ENCODE measurements at places on chromosomes 6 and 20.

GRCh38 chr6:135088818-135089809 is 34.5 kb upstream of the HBS1L start:
- DNase-seq = no peak

DNA sequence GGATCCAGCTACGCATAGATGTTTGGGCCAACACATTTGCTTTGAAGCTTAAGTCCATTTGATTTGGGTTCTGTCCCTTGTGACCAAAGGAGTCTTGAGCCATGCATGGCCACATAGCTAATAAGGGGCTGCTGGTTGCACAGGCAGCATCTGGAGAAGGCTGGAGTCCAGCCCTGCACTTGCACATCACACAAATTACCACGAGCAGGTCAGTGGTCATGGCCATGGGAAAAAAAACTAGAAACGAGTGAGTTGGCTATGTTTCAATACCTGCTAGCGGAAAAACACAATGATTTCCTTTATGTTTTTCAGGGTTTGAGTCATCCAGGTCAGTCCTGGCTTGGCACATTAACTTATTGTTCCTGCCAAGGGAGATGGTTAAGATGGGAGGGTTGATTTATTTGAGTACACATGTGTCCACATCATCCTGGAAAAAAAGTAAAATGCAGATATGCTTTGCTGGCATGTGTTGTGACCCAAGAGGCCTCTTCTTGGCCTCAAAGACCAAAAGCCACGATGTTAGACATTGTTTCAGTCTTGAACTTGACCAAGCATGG is 5.6 kb upstream of the STX16 start:
- no peak for DNase-seq

- DNase-seq = no peak
Observed at GRCh38 chr6:38159596-38159995, 340.1 kb downstream of the ZFAND3 start.

DNA sequence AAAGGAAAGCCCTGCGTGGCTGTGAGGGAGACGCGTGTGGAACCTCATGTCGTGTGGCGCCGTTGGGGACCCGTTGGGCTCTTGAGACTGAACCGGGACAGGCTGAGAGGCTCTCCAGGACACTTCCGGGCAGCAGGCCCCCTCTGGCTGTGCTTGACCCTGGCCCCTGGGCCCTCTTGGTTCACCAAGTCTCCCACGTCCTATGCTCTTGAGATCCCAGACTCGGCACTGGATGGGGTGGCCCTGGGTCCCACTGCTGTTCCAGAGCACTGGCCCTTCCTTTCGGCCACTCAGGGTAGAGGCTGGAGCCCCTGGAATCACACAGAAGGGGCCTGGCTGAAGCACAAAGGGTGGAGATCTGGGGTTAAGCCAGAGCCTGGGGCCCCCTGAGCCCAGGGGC is 30.4 kb downstream of the NTSR1 start:
- DNase-seq = no peak

DNA sequence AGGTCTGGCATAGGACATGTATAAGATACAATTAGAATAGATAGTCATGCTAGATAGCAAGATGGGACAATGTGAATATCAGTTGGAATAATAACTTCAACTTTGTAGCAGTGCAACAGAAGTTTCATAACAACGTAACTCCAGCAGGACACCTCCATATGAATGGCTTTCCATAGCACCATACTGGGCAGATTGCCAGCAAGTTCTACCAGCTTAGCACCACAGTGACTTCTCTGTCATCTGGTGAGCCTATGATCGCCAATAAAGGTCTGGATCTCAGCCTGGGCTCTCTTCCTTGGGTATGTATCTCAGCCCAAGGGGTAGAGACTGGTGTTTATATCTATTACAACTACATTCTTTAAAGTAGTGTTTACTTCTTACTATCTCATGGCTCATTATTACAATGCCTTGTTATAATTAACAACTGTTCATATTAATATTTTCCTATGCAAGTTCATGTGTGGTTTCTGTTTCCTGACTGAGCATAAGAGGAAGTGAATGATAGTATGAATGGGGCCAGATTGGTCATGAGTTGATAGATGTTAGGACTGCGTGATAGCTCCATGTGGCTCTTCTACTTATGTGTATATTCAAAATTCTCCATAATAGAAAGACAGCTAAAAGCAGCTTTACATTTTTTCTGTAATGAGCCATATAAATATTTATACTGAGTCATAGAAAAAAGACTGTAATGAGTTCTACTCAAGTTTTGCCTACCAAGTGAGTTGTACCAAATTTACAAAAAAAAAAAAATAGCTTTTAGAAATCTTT is 22.9 kb downstream of the HTR1B start:
- no peak for DNase-seq

DNA sequence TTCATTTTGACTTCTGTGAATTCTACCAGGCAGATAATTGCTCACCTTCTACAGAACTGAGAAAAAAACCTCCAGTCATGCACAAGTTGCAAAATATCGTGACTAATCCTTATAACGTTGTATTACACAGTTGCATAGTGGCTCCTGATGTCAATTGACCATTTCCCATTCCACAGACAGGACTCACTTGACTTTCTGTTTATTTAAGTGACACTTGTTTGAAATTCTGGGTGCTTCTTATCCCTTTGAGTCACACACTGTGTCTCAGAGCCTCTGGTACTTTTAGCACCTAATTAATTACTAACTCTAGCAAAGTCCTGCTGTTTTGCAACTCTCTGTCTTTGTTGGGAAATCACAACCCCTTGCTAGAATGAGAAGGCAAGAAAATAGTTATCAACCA is 16.2 kb upstream of the RSPO3 start:
- no peak for DNase-seq

DNA sequence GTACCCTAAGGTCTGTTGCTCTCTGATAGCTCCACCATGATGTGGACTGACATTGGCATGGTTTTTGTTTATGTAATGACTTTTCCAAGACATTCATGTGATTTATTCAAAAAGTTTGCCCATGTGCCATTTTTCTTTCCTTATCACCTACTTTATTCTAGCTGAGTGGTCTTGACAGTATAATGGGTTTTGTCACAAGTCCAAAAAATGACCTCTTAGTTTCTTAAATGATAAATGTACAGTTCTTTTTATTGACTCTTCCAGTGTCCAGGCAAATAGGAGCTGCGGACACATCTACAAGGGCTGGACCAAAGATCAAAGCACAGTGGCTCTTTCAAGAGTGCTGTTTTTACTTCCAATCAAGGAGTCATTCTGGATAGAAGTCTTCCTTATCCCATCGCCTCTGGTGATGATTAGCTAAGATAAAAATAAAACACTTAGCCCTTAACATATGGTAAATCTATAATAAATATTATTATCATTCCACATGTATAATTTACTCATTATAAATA is 141.4 kb downstream of the MMUT start:
- no peak for DNase-seq

DNA sequence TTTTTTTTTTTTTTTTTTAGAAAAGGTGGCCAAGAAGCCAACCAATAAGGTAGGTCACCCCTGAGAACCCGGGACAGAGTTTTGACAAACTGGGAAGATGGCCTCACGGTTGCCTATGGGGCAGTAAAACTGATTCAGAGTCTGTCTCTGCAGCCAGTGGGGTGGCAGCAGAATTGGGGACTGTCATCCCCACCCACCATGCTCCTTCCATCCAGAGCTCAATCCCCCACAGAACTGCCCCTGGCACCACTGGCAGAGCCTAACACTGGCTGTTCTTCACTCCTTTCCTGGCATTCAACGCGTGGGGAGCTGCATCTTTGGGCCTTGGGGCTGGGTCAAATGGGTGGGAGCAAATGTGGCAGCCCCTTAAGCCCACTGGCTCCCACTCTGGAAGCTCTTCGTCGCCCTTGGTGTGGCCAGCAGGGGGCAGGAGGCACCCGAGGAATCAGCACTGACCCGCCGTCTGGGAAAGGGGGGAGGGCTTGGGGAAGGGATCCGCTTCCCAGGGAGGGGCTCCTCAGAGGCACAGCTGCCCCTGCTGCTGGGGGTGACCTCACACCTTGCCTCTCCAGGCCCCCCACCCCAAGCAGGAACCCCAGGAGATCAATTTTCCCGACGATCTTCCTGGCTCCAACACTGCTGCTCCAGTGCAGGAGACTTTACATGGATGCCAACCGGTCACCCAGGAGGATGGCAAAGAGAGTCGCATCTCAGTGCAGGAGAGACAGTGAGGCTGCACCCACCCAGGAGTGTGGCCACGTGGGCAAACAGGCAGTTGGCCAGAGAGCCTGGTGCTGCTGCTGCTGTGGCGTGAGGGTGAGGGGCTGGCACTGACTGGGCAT is 10.4 kb downstream of the CD40 start:
- no peak for DNase-seq

DNA sequence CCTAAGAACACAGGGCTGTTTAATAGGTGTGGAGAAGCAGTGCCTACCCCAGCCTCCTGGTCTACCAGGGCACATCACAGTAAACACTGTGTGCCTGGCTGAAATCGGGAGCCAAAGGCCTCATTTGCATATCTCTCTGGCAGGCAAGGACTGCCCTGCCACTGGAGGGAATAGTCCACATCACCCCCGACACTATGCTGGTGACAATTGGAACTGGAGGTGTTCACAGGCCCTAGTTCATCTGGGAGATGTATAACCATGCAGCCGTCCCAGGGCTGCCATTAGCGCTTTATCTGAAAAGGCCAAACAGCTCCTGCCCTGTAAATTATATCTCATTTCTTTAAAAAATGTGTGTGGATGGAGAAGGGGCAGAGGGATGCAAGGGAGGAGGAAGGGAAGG is 150.3 kb downstream of the LINC00237 start:
- no peak for DNase-seq

Data from CD4-positive, alpha-beta T cell treated with Interferon alpha-2 for 1 hour (primary cell).